Hepatocyte (in vitro differentiated cells): ENCODE measurements at places on chromosomes 5 and 9.

- no peak for DNase-seq
Observed at GRCh38 chr9:71916834-71917534, 5.5 kb downstream of the C9orf85 start.

DNA sequence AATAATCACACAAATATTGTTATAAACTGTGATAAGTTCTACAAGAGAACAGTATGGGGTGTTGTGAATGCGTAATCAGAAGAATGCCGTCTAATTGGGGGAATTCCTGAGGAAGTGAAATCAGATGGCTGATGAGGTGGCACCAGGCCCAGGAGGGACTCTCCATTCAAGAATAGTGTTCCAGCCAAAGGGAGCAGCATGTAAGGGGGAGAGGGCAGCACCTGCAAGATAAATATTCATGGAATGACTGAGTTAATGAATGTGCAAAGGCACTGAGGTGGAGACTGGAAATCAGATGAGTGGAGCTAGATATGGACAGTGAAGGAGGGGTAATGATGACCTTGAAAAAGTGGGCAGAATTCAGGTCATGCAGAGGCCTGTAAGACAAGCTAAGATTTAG is 250.6 kb downstream of the ARRDC3 start:
- no peak for DNase-seq

DNA sequence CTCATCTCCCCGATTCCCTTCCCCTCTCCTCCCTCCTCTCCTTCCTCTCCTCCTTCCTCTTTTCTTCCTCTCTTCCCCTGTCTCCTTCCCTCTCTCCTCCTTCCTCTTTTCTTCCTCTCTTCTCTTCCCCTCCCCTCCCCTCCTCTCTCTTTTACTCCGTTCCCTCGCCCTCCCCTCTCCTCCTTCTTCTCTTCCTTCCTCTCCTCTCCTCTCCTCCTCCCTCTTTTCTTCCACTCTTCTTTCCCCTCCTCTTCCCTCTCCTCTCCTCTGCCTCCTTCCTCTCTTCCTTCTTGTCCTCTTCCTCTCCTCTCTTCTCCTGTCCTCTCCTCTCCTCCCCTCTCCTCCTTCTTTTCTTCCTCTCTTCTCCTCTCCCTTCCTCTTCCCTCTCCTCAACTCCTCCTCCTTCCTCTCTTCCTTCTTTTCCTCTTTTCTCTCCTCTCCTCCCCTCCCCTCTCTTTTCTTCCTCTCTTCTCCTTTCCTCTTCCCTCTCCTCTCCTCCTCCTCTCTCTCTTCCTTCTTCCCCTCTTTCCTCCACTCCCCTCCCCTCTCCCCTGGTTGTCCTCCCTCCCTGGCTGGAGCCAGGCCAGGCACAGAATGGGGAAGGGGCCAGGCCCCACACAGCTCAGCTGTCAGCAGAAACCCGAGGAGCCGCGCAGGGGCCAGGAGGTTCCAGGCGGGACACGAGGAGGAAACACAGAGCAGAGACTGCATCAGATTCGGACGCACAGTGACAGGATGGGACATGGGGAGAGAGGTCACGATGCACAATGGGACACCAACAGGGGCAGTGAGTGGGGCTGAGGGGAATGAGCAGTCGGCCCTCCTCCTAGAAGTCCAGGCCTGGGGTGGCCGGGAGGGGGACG is 48.0 kb downstream of the CAMK2A start:
- no peak for DNase-seq

GRCh38 chr5:178123966-178124925 is 6.6 kb upstream of the RMND5B start:
- peak; percentile 40 for DNase-seq
